ENCODE measurements at places on chromosomes 4 and X.
A peak's percentile ranks its signal among the peaks of the same experiment; 100 is the strongest.

DNA sequence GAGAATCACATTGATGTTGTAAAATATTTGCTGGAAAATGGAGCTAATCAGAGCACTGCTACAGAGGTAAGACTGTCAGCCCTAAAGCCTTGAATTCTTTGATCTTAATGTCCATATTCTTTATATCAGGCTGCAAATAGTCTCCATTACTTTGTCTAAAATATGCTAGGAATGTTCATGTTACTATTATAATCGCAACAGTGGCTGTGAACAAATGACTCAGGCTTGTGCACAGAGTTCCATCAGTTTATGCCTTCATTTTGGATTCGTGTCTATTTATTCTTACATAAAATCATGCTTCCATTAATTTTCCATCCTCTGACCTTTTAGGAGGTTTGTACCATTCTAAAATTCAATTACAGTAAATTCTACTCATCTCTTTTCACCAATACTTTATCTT lies 182.7 kb downstream of the ANK2 start:
- H3K27ac ChIP-seq, result no peak overlapping the region
- H3K27me3 ChIP-seq, result no peaks in the 10 kb centered on the region
- H3K36me3 ChIP-seq, result no peaks in the 10 kb centered on the region
- no peaks in the 10 kb centered on the region for H3K4me1 ChIP-seq

DNA sequence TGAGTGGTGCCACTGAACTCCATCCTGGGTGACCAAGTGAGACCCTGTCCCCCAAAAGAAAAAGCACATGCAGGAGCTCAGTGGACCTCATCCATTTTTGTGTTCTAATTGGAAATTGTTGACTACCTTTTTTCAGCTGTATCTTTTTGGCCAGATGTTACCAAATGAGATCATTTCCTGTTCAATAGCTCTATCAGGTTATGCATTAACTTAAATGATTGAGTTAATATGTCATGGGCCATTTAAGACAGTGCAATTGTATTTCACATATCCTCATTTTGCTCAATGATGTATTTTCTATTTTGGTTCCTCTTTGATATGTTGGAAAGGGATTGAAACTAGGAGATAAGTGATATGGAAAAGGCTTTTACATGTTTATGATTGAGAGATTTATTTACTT lies 26.2 kb upstream of the RHOH start:
- H3K27me3 ChIP-seq, result no peaks in the 10 kb centered on the region
- no peak for DNase-seq
- peaks cover 15% of the 10 kb centered on the region for H3K36me3 ChIP-seq
- H3K27ac ChIP-seq, result no peak overlapping the region
- no peaks in the 10 kb centered on the region for H3K4me1 ChIP-seq
- H3K4me3 ChIP-seq, result no peak overlapping the region

DNA sequence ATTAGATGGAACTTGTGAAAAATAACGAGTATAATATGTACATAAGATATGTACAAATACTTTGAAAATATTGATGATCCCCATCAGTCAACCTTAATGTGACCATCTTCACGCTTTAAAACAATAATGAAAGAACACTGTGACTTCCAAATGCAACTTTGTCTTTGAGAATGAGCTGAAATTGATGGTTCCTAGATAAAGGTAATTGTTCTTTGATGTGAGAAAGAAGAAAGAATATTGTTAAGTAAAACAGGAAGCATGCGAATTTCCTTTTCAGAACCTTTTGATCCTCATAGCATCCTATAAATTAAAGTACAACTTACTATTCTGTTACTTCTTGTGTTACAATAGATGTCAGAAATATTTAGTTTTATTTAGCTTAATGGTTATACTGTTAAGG lies 22.2 kb downstream of the IL2 start:
- H3K36me3 ChIP-seq, result no peaks in the 10 kb centered on the region
- peaks cover 5% of the 10 kb centered on the region for H3K4me1 ChIP-seq
- no peak overlapping the region for H3K27ac ChIP-seq
- no peak overlapping the region for H3K4me3 ChIP-seq

- no peak overlapping the region for H3K4me3 ChIP-seq
- no peaks in the 10 kb centered on the region for H3K4me1 ChIP-seq
- H3K27me3 ChIP-seq, result no peaks in the 10 kb centered on the region
- DNase-seq, result no peak
Observed at GRCh38 chr4:42570221-42570620, 86.7 kb downstream of the ATP8A1 start.

DNA sequence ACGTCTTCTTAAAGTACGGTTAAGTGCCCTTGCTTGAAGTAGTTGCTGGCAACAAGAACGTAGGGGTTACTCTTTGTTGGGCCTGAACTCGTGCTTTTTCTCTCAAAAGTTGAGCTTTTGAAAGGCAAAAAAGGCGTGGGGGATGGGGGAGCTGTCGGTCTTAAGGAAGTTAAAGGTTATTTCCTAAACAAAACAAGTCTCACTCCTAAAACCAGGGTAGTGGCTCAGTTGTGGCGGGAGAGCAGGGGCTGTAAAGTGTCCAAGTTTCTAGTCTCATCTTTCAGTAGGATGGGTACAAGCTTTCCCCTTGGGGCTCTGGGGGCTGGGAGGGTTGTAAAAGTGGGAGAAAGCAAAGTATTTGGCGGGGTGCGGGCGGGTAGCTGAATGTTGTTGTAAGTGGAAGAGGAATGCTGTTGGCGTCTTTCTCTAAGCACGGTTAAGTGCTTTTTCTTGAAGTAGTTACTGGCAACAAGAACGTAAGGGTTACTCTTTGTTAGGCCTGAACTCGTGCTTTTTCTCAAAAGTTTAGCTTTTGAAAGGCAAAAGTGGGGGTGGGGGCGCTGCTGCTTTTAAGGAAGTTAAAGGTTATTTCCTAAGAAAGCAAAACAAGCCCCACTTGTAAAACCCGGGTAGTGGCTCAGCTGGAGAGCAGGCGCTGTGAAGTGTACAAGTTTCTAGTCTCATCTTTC lies 904 bp upstream of the WDR1 start:
- DNase-seq, result peak; percentile 38
- H3K27ac ChIP-seq, result peak overlapping the region; percentile 73
- peaks cover 36% of the 10 kb centered on the region for H3K36me3 ChIP-seq
- no peaks in the 10 kb centered on the region for H3K27me3 ChIP-seq
- peak overlapping the region; percentile 32 for H3K4me3 ChIP-seq
- H3K4me1 ChIP-seq, result peaks cover 72% of the 10 kb centered on the region

GRCh38 chr4:110638089-110638746 lies 15.3 kb upstream of the PITX2 start:
- H3K27me3 ChIP-seq, result peaks cover 13% of the 10 kb centered on the region
- H3K36me3 ChIP-seq, result no peaks in the 10 kb centered on the region
- H3K4me3 ChIP-seq, result no peak overlapping the region
- H3K4me1 ChIP-seq, result no peaks in the 10 kb centered on the region
- no peak overlapping the region for H3K27ac ChIP-seq
- DNase-seq, result no peak

DNA sequence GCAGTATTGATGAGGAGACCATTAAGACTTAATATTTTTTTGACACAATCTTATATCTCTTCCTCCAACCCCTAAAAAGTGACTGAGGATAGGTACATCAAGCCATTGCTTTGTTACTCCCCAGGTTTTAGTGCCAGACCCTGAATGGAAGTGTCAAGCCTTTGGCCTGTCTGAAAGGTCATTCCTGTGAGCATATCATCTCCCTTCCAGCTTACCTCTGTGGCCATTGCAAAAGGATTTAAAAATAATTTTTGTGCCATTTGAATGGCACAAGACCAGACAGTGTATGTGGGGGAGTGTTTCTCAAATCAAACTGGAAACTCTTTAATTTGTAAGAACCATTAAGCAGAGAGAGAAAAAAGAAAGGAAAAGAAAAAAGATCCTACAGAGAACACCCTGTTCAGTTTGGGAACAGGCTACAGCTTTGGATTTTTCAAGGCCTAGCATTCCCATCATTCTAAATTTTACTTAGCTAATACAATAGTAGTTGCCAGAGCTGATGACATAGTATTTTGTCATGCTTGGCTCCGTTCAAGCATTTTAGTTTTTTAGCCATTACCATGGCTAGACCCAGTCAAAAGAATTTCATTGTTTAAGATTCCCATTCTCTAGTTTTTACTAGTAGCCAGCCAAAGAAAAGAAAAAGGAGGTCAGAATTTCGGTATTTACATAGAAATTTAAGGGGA lies 49.6 kb downstream of the HPF1 start:
- H3K4me1 ChIP-seq, result no peaks in the 10 kb centered on the region
- no peaks in the 10 kb centered on the region for H3K27me3 ChIP-seq
- no peak overlapping the region for H3K27ac ChIP-seq

- no peak overlapping the region for H3K4me3 ChIP-seq
- H3K4me1 ChIP-seq, result no peaks in the 10 kb centered on the region
- no peaks in the 10 kb centered on the region for H3K36me3 ChIP-seq
- no peak overlapping the region for H3K27ac ChIP-seq
- no peaks in the 10 kb centered on the region for H3K27me3 ChIP-seq
Observed at GRCh38 chr4:48367016-48367415, 25.7 kb downstream of the SLAIN2 start.

DNA sequence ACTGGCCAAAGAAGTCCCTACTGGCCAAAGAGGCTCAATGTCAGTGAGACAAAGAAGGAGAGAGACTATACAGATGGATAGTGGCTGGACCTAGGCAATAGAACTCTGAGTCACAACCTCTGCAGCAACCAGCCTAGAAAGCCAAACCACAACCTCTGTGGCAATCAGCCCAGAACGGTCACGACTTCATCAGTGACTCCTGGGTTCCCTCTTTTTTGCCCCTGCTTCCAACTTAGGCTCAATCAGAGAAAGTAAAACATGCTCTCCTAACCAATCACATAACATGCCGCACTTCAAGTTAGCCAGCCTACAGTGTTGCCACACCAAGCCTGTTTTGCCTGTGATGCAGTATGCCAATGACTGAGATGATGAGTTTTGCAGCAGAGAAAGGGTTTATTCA lies 203.4 kb downstream of the ANAPC10 start:
- no peak overlapping the region for H3K27ac ChIP-seq
- H3K27me3 ChIP-seq, result no peaks in the 10 kb centered on the region
- H3K36me3 ChIP-seq, result no peaks in the 10 kb centered on the region
- DNase-seq, result peak; percentile 31
- H3K4me1 ChIP-seq, result no peaks in the 10 kb centered on the region

DNA sequence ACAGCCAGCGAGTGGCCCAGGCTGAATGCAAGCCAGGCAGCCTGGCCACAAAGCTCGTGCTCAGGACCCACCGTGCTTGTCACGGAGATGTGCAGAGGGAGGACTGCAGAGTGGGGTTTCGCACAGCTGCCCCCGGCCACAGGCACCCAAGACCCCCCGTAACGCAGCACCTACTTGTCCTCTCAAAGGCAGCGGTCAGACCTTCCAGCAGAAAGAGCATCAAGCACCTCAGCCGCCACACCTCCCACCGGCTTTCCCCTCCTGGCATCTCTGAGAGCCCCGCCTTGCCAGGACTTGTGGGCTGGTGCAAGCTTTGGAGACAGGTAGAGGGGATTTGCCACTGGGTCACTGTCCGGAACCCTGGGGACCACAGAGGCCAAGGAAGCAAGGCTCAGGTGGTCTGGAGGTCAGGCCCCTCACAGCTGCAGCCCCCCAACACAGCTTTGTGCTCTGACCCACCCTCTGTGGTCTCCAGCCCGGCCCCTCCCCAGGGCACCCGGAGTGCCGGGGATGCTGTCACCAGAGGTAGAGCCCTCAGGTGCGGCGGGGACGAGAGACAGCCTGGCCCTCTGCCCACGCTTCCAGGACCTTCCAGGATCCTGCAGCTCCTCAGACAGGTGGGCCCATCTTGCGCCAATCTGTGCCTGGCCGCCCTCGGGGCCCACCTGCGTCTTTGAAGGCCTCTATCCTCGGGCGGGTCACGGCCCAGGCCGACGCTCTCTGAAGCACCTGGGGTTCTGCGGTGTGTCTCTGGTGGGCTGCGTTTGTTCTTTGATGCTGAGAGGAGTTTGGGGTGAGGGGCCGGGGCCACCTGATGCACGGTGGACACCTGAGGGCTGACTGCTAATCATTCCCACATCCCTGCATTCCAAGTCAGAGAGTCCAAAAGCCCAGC lies 34.4 kb upstream of the HMX1 start:
- no peaks in the 10 kb centered on the region for H3K4me1 ChIP-seq
- no peak for DNase-seq
- H3K36me3 ChIP-seq, result no peaks in the 10 kb centered on the region
- no peaks in the 10 kb centered on the region for H3K27me3 ChIP-seq
- H3K27ac ChIP-seq, result no peak overlapping the region

DNA sequence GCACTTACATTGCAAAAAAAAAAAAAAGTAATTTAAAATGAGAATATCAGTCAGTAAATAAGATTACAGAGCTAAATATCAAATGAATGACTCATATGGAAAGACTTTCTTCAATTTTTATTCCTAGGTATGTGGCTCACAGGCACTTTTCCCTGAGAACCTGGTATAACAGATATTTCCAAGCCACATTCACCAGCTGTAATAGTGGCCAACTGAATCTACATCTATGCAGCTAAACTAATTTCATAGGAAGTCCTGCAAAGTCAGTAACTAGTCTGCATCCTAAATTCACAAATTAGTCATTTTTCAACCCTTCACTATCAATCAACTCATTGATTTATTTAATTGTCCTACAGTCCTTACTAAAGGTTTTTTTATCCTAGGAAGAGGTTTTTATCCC lies 5.6 kb downstream of the PDE5A start:
- no peak overlapping the region for H3K27ac ChIP-seq
- no peaks in the 10 kb centered on the region for H3K27me3 ChIP-seq
- H3K36me3 ChIP-seq, result no peaks in the 10 kb centered on the region
- DNase-seq, result no peak
- H3K4me3 ChIP-seq, result no peak overlapping the region
- H3K4me1 ChIP-seq, result no peaks in the 10 kb centered on the region

DNA sequence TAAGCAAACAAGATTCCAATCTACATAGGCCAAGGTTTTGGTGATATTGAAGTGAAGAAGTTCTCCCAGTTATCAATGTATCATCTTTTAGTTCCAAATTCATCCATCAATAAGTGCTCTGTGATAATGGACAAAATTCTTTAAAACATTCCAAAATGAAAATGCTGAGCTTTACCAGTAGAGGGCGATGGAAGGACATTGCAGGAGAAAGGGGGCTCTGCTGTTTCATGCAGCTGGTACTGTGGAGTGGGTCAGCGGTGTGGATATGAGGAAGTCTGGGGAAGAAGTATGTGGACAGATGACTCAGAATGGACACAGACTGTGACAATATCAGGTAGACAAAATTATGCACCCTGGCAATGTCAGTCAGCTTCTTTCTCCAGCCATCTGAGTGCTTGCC lies 46.6 kb upstream of the HS6ST2 start:
- DNase-seq, result peak; percentile 8
- H3K4me1 ChIP-seq, result no peaks in the 10 kb centered on the region
- no peaks in the 10 kb centered on the region for H3K27me3 ChIP-seq
- H3K36me3 ChIP-seq, result no peaks in the 10 kb centered on the region

DNA sequence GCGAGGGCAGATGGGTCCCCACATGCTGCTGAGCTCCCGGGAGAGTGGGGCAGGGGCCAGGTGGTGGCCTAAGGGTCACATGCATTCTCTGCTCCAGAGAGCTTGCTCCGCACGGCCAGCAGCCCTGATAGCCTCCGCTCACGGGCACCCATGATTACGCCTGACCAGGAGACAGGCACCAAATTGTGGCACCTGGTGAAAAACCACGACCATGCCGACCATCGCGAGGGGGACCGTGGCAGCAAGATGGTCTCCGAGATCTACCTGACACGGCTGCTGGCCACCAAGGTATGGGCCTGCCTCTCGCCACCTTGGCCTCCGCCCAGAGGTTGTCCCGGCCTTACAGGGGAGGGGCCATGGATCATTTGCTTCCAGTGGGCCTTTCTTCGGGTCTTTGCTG lies 9.2 kb downstream of the LAGE3 start:
- H3K27ac ChIP-seq, result no peak overlapping the region
- H3K27me3 ChIP-seq, result no peaks in the 10 kb centered on the region
- H3K4me3 ChIP-seq, result no peak overlapping the region
- H3K4me1 ChIP-seq, result no peaks in the 10 kb centered on the region
- DNase-seq, result no peak

GRCh38 chrX:39814391-39814790 lies 283.4 kb downstream of the BCOR start:
- no peak overlapping the region for H3K27ac ChIP-seq
- peaks cover 31% of the 10 kb centered on the region for H3K4me1 ChIP-seq
- no peaks in the 10 kb centered on the region for H3K27me3 ChIP-seq
- no peak overlapping the region for H3K4me3 ChIP-seq
- peak; percentile 53 for DNase-seq
